ENCODE measurements at places on chromosomes 11 and 22.

- DNase-seq = no peak
Measured at GRCh38 chr22:23536821-23537345, 43.2 kb downstream of the IGLL1 start.

DNA sequence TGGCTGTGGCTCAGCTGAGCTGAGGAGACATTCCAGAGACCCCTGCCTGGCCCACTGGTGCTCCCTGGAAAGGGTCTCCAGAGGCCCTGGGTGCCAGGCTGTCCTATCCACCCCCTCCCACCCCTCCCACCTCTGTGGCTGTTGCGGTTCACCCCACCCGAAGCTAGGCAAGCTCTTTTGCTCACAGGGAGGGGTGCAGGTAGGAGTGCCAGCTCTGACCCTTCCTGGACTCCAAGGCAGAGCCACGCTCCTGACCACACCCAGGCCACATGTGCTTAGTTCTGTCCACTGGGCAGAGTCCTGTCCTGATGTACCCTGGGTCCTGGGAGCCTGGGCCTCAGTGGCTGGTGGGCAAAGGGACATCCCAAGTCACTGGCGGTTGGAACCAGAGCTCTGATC lies 16.4 kb downstream of the IL17REL start:
- no peak for DNase-seq

- DNase-seq = no peak
Measured at GRCh38 chr22:33114565-33114964, 56.4 kb upstream of the SYN3 start.

DNA sequence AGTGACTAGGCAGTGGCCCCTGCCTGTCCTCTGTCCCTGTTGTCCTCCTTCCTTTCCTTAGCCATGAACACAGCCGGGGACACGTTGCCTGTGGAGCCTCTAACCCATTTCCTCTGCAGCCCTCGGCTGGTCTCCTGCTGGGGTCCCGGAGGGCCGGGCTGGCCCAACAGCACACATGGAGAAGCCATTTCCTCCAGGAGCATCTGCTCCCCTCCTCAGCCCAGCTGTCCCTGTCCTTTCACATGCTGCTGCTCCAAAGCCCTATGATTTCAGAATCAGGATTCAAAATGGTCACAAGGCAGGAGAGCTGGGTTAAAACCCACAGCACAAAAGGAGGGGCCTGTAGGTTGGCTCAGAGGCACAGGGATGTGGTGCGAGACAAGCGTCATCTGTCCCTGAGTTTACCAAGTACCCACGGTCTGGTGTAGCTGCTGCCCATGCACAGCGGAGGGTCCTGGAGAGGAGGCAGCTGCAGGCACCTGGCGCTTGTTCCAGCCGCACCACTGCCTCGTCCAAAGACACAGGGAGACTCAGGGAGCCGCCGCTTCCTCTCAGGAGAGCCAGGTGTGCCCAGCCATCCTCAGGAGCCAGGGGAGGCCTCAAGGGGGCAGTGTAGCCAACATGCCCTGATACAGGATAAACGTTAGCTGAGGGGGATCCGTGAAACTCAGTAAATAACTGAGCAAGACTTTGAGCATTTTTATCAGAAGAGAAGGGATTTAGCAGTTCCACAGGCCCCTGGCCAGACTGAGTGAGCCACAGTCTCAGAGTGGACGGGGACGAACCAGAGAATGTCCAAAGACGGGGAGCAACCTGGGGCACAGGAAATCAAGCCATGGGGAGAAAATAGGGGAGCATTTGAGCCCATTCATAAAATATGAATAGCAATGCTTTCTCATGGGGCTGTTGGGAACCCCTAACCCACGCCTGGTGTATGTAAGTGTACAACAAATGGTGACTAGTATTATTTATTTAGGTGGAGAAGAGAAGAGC lies 3.9 kb upstream of the VSIG10L2 start:
- DNase-seq = no peak

All from fibroblast of the conjunctiva (primary cell).